ENCODE measurements at places on chromosomes 13 and 19. TPM values are rescaled to one million over a fixed set of nuclear protein-coding genes. Genes with fewer than 3 reads are reported as not detected.

The WDR87 gene
- polyA plus RNA-seq: not detected

The ZNF324B gene
- 10.4 TPM for polyA plus RNA-seq

The SBK2 gene
- not detected for polyA plus RNA-seq

The HCN2 gene
- polyA plus RNA-seq: 4.7 TPM

The CD79A gene
- polyA plus RNA-seq: 0.40 TPM

The PRKACA gene
- 28.1 TPM for polyA plus RNA-seq
